ENCODE measurements at places on chromosomes 5 and 9.

- no peak for DNase-seq
Observed at GRCh38 chr9:113631137-113631765, 167.7 kb downstream of the RGS3 start.

DNA sequence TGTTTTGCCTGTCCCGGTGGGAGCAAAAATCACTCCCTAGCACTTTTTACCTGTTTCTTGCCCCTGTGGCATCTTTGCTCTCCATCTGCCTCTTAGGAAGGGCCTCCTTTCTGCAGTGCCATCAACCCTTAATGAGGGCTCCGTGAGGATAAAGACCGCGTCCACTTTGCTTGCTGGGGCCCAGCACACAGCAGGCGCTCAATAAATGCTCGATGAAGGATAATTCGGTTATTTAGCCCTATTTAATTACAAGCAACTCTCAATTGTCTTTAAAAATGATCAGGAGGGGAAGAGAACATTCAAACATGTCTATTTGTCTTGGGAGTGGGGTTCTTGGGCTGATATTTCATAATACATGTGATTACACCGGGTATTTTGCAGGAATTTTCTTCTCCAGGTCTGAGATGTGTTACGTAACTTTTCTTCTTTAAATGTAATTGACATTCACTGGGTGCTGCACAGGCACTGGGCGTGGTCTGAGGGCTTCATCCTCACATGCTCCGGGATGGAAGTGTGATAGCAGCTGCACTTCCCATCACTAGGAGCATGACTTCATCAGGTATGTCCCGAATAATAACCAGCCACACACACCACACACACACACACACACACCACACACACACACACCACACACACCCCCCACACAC lies 19.8 kb upstream of the NTNG2 start:
- DNase-seq: no peak

GRCh38 chr5:7824995-7825394 lies 25.9 kb downstream of the CFAP90 start:
- no peak for DNase-seq

GRCh38 chr5:171893290-171893886 lies 107.8 kb downstream of the SMIM23 start:
- DNase-seq: no peak

- no peak for DNase-seq
Observed at GRCh38 chr5:125486634-125487033, 740.2 kb upstream of the ZNF608 start.

Data from K562 (cell line).